ENCODE measurements at places on chromosomes 6 and 20. TPM values are rescaled to one million over a fixed set of nuclear protein-coding genes. Genes with fewer than 3 reads are reported as not detected.
A peak's percentile ranks its signal among the peaks of the same experiment; 100 is the strongest.

- H3K27me3 ChIP-seq = peaks cover 90% of the 10 kb centered on the region
- no peaks in the 10 kb centered on the region for H3K4me1 ChIP-seq
- no peak for DNase-seq
- H3K4me3 ChIP-seq = no peak overlapping the region
- H3K27ac ChIP-seq = no peak overlapping the region
These were observed 24.9 kb downstream of the SAYSD1 start for GRCh38 chr6:39090036-39090435.

GRCh38 chr6:152232501-152233151 is 404.5 kb downstream of the SYNE1 start:
- peaks cover 38% of the 10 kb centered on the region for H3K36me3 ChIP-seq
- H3K27ac ChIP-seq = peak overlapping the region; percentile 81
- H3K4me3 ChIP-seq = no peak overlapping the region

The SUPT3H gene
- 23.2 TPM for total RNA-seq

The MICB gene
- not detected for total RNA-seq

- no peaks in the 10 kb centered on the region for H3K27me3 ChIP-seq
- no peak overlapping the region for H3K27ac ChIP-seq
- no peak for DNase-seq
- peaks cover 3% of the 10 kb centered on the region for H3K36me3 ChIP-seq
- peaks cover 52% of the 10 kb centered on the region for H3K4me1 ChIP-seq
These were observed 46.6 kb upstream of the EZR start for GRCh38 chr6:158865769-158866168.

GRCh38 chr6:122416825-122417224 is 17.4 kb downstream of the HSF2 start:
- no peak overlapping the region for H3K27ac ChIP-seq
- no peaks in the 10 kb centered on the region for H3K27me3 ChIP-seq
- peaks cover 27% of the 10 kb centered on the region for H3K36me3 ChIP-seq

- H3K27ac ChIP-seq = no peak overlapping the region
- no peak for DNase-seq
- no peaks in the 10 kb centered on the region for H3K36me3 ChIP-seq
These were observed 313.5 kb downstream of the SLC35F1 start for GRCh38 chr6:118220429-118221128.

DNA sequence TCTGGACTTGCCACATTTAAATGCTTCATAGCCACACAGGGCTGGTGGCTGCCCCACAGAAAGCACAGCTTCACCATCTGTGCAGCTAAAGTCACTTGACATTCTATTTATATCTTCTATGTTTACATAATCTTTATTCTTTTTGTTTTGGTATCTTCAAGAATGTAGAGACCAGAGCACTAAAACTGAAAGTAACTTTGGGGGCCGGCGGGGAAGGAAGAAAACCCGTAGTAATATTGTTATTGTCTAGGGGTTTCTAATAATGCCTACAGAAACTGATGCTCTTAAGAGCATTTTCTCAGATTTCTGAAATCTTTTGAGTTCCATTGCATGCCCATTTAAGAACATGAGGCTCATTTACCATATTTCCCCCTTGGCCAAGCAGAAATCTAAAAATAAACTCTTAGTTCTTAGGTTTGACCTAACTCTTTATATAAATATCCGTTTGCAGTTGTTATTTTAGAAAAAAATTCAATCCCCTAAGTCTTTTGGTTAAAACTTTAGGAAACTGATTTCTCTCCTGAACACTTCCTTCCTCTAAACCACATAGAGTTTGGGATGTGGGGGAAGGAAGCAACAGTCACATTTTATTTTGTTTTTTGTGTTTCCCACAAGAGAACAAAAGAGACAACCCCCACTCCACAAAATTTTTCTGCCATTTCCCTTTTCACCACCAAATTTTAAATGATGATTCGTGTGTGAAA is 207.6 kb downstream of the OGFRL1 start:
- H3K36me3 ChIP-seq = no peaks in the 10 kb centered on the region
- H3K4me3 ChIP-seq = no peak overlapping the region
- H3K27ac ChIP-seq = no peak overlapping the region
- no peak for DNase-seq
- peaks cover 9% of the 10 kb centered on the region for H3K4me1 ChIP-seq

- no peak overlapping the region for H3K27ac ChIP-seq
- DNase-seq = no peak
- H3K4me1 ChIP-seq = peaks cover 1% of the 10 kb centered on the region
- no peaks in the 10 kb centered on the region for H3K27me3 ChIP-seq
- no peak overlapping the region for H3K4me3 ChIP-seq
These were observed 48.9 kb downstream of the VTA1 start for GRCh38 chr6:142195862-142196541.

DNA sequence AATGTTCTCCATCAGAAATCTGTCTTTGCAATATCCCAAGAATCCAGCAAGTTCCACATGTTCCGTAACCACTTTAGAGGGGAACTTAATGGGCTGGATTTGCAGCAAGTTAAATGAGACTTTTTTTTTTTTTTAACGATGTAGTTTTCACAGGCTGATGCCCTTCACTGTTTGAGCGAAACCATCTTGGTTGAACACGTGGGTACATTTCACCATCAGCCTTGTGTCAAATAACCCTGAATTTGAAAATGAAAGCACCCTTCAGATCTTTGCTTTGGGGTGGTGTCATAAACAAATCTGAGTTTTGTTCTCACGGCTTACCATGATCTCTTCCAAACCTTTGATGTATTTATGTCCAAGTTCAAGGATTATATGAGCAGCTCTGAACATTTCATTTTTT is 73.7 kb upstream of the EXOC2 start:
- H3K27ac ChIP-seq = no peak overlapping the region
- peaks cover 65% of the 10 kb centered on the region for H3K27me3 ChIP-seq
- H3K4me3 ChIP-seq = no peak overlapping the region
- no peaks in the 10 kb centered on the region for H3K4me1 ChIP-seq
- no peaks in the 10 kb centered on the region for H3K36me3 ChIP-seq
- no peak for DNase-seq

GRCh38 chr6:56715741-56716140 is 73.1 kb upstream of the DST start:
- peak overlapping the region; percentile 84 for H3K27ac ChIP-seq
- peaks cover 22% of the 10 kb centered on the region for H3K4me1 ChIP-seq
- H3K36me3 ChIP-seq = peaks cover 18% of the 10 kb centered on the region
- H3K4me3 ChIP-seq = no peak overlapping the region
- no peak for DNase-seq

DNA sequence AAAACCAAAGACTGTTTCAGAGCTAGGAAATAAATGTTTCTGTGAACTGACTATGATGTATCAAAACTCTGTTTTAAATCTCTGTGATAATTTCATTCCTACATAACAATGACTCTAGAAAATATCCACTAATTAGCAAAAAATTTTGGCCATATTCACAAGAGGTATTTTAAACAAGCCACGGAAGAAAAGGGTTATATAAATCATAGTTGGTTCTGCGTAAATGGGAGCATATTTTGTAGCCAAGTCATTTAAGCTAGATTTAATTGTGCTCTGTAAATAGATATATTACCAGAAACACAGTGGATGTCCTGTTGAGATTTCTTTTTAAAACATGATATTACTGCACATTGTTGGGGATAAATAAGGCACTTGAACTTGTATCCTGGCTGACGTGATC is 416.5 kb upstream of the PLCB4 start:
- H3K27me3 ChIP-seq = no peaks in the 10 kb centered on the region
- H3K36me3 ChIP-seq = peaks cover 18% of the 10 kb centered on the region
- H3K27ac ChIP-seq = no peak overlapping the region
- no peak for DNase-seq

The HDGFL1 gene
- total RNA-seq = 0.11 TPM

DNA sequence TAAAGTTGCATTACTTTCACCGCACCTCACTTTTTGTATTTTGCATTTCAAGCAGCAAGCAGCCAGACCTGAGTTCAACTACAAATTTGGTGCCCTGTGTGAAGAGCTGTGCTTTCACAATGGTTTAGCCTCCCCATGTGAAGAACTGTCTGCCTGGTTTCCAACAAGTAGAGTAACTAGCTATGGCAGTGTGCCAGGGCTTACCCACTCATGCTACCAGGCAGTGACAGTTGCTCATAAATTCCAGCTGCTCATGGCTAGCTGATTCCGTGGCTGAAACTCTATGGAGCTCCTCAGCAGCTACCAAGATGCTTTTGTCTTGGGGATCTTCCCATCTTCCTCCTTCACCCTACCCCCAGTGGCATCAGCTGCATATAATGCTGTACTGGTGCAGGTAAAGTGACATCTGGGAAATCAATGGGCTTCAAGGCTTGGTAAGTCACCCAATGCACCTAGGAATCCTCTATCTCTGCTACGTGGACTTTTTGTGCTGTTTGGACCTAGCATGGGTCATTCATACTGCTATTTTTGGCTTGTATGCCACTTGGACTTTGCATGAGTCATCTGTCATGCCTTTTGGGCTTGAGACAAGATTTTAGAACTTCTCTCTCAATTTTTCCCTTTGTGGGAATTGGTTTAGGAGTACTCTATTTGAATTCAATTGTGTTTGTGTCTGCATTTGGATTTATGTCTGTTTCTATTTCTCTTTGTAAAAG is 176.5 kb upstream of the GJE1 start:
- no peaks in the 10 kb centered on the region for H3K27me3 ChIP-seq
- peaks cover 8% of the 10 kb centered on the region for H3K36me3 ChIP-seq
- H3K27ac ChIP-seq = peak overlapping the region; percentile 14
- no peak overlapping the region for H3K4me3 ChIP-seq

GRCh38 chr6:119384444-119384843 is 34.9 kb upstream of the MAN1A1 start:
- no peak overlapping the region for H3K4me3 ChIP-seq
- H3K4me1 ChIP-seq = no peaks in the 10 kb centered on the region
- DNase-seq = no peak
- H3K27me3 ChIP-seq = no peaks in the 10 kb centered on the region

- peaks cover 42% of the 10 kb centered on the region for H3K4me1 ChIP-seq
- H3K27me3 ChIP-seq = no peaks in the 10 kb centered on the region
- H3K27ac ChIP-seq = peak overlapping the region; percentile 89
- H3K4me3 ChIP-seq = peak overlapping the region; percentile 77
- H3K36me3 ChIP-seq = no peaks in the 10 kb centered on the region
These were observed 527 bp downstream of the FBXO30 start for GRCh38 chr6:145814035-145814500.
